Stimulated activated naive CD8-positive, alpha-beta T cell treated with anti-CD3 and anti-CD28 coated beads, Interleukin-15, Interleukin-2, amounts not matched to agents 100 U/mL and 50 U/mL, for 24 hours (primary cell): ENCODE measurements at places on chromosomes 5 and 9.

GRCh38 chr9:136899196-136899595 is 12.9 kb downstream of the TRAF2 start:
- no peak for DNase-seq

DNA sequence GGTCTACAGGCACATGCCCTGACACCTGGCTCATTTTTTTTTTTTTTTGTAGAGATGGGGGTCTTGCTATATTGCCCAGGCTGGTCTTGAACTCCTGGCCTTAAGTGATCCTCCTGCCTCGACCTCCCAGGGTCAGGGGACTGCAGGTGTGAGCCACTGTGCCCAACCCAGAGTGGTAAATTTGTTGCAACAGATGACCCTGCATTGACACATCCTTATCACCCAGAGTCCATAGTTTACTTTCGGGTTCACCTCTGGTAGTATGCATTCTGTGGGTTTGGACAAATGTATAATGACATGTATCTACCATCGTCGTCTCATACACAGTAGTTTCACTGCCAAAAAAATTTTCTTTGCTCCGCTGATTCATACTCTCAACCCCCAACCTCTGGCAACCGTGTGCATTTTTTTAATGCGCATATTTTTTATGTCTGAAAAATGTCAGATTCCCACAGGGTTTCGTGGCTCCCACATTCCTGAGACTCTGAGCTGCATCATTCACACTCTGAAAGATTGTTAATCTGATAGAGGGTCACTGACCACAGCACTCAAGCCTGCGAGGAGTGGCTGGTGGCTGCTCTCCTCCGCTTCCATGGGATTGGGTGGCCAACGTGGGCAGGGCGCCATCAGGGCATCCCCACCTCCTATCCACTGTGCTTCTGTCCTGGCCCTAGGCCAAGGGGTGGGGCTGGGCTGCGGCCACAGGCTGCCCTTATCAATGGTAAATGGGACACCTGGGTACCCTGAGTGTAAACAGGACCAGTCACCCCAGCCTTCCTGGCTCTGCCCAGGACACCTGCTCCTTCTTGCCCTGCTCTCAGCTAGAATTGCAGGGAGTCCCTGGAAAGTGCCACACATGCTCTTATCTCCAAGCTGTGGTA is 9.6 kb downstream of the NDST1 start:
- DNase-seq: no peak

DNA sequence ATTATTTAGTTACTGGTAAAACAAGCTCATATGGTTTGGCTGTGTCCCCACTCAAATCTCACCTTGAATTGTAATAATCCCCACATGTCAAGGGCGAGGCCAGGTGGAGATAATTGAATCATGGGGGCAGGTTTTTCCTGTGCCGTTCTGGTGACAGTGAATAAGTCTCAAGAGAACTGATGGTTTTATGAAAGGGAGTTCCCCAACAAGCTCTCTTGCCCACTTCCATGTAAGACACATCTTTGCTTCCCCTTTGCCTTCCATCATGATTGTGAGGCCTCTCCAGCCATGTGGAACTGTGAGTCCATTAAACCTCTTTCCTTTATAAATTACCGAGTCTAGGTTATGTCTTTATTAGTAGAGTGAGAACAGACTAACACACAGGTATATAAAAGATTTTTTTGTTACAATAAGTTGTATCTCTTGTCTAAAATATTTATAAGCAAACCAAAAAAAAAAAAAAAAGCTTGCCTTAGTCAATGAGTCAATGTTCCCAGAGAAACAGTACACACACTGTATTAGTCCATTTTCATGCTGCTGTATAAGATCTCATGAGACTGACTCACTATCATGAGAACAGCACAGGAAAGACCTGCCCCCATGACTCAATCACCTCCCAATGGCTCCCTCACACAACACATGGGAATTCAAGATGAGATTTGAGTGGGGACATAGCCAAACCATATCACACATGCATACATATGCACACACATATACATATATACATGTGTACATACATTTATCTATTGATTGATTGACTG is 138.3 kb downstream of the BASP1 start:
- DNase-seq: no peak

- DNase-seq: no peak
These were observed 38.2 kb downstream of the PAPPA start for GRCh38 chr9:116191576-116192415.

GRCh38 chr5:95048628-95049027 is 236.3 kb downstream of the MCTP1 start:
- no peak for DNase-seq

DNA sequence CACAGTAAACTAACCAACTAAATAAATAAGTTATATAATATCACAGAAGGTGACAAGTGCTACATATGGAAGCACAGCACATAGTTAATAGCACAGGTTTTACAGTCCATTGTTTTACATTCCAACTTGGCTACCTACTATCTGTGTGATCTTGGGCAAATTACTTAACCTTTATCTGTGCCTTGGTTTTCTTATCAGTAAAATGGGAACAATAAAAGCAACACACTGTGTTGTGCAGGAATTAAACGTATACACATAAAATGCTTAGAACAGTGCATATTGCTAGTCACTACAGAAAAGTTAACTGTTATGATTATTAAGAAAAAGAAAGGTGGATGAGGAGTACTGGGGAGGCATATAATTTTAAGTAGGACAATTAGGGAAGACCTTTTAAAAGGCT is 42.8 kb upstream of the GOLGA1 start:
- no peak for DNase-seq
